Mucosa of gallbladder (tissue), 1 donor: ENCODE measurements at places on chromosomes 3 and 15. TPM values are rescaled to one million over a fixed set of nuclear protein-coding genes. Genes with fewer than 3 reads are reported as not detected.

DNA sequence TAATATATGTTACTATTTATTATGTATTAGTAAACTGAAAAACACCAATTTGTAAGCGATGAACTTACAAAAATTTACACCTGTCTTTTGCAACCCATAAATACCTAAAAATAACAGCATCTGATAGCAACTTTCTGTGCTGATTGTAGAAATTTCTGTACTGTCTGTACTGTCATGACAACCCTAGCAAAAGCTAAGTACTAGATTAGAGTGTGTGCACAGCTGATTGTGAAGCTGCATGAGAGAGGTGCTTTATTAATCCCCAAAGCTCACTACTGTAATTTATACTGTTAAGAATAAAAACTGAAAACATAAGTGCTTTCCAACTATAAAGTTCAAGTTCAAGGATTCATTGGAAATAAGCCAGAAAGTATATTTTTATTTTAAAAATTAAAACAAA is 815 bp downstream of the BCL2A1 start:
- no peak for DNase-seq

- no peak for DNase-seq
These were observed 24.8 kb downstream of the PEX5L start for GRCh38 chr3:180011927-180012326.

IL16 gene
- total RNA-seq = 16.5 TPM

- no peak for DNase-seq
These were observed 92.4 kb upstream of the LRRFIP2 start for GRCh38 chr3:37266809-37267208.

DNA sequence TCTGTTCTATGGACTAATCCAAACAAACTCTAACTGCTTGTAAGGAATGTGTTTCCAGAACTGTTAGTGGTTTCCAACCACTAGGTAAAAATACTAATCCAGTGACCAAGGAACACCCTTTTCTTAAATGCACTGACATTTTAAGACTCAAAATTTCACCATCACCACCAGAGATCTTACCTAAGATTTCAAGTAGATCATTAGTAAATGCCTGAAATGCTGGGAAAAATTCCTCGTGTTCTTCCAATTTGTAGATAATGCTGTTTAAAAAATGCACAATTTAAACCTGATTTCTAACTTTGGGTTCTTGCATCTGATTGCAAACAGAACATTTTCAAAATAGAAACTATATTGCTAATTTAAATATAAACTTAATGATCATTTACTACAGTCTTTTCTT is 63.4 kb downstream of the ESYT3 start:
- no peak for DNase-seq

DNA sequence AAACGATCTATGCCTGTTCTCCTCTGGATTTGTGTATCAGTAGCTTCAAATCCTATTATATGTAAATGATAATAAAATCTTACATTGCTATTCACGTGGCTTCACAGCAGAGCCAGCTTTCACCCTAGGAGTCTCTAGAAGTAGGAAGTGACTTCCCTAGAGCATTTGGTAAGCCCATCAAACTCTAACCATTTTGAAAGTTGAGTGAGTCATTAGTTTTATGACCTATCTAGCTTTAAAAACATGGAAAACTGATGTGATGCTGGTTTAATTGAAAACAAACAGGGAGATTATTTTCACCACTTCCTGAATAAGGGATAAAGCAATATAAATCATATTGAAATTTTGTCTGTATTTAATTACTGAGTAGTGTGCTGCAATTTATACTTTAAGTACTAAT is 275.2 kb downstream of the EPHA6 start:
- no peak for DNase-seq

CFAP100 gene
- 0.40 TPM for total RNA-seq
